ENCODE measurements at places on chromosomes 1 and 21.

DNA sequence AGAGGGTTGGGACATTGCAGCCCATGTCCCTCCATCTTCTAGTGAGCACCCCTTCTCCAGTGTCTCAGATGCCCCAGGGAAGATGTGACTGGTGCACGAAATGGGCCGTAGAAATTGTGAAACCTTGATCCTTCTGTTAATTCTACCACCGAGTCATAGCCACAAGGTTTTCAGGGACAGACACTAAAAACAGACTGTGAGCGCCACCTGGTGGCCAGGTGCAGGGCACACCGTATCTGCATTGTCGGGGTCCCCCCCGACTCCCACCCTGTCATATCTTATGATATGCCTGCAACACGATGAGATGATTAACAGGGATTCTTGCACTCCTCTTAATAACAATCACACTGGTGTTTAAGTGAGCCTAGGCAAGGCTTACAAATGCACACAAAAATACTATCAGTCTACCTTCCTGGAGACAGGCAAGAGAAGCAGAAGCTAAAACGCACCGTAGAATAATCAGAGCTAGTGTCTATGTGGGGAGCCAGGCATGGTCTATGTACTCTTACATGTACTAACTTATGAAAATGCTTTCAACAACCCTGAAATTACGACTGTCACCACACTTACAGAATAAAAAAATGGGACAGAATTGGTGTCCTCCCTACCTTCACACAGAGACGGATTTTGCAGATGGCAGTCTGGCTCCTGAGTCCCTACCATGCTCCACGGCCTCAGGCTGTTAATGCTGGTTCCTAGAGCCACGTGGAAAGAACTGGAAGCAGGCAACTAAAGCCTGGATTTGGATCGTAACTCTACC is 57.9 kb downstream of the FHAD1 start:
- DNase-seq, result peak; percentile 33

DNA sequence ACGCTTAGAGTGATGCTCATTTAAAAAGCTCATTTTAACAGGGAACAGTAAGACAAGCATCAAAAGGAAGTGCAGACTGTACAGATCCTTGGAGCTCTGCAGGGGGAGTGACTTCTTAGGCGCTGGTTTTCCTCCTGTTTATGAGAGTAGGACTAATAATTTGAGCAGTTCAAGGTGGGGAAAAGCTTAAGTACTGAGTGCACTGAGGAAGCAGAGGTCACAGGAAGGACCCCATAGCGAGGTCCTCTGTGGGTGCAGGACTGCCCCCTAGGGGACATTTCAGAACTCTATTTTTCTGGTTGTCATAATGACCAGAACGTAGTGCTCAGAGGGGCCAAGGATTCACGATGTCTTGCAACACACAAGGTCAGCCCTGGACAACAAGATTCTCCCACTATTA is 112.1 kb downstream of the HLCS start:
- DNase-seq, result peak; percentile 80

- DNase-seq, result no peak
Measured at GRCh38 chr1:16076865-16077238, 3.4 kb upstream of the FAM131C start.

- no peak for DNase-seq
Measured at GRCh38 chr1:222299524-222299923, 248.4 kb downstream of the HHIPL2 start.

- no peak for DNase-seq
Measured at GRCh38 chr1:29240986-29241385, 4.7 kb downstream of the PTPRU start.

GRCh38 chr1:17527036-17527914 is 12.2 kb upstream of the ARHGEF10L start:
- DNase-seq, result no peak

DNA sequence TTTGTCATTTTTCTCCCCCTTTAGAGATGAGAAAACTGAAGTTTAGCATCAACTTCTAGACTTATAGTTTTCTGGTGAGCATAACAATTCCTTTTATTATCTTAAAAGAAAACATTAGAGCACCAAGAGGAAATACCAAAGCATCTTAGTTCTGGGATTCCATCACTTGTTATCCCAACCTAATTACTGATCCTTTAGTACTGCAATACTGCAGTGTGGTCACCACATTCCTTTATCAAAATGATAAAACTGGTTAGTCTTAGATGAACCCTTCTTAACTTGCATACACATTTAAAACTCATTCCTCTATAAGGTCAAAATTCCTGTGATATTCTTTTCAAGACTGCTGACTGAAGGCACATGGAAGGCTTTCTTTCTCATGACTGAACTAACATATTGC is 23.1 kb downstream of the SOD1 start:
- no peak for DNase-seq

DNA sequence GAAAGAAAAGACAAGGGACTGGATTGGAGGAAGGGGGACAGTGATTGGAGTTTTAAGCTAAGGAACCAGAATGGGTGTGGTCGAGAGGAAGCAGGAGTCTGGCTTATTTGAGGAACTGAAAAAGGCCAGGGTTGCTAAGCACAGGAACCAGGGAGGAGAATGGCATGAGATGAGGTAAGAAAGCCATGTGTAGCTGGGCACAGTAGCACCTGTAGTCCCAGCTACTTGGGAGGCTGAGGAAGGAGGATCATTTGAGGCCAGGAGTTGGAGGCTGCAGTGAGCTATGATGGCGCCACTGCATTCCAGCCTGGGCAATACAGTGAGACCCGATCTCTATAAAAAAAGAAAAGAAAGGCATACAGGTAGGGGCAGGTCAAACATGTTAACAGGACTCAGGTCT is 8.1 kb upstream of the KHDRBS1 start:
- DNase-seq, result no peak

- no peak for DNase-seq
Measured at GRCh38 chr1:16386454-16387113, 19.5 kb downstream of the SZRD1 start.

- no peak for DNase-seq
Measured at GRCh38 chr1:55195521-55196233, 19.5 kb downstream of the USP24 start.

DNA sequence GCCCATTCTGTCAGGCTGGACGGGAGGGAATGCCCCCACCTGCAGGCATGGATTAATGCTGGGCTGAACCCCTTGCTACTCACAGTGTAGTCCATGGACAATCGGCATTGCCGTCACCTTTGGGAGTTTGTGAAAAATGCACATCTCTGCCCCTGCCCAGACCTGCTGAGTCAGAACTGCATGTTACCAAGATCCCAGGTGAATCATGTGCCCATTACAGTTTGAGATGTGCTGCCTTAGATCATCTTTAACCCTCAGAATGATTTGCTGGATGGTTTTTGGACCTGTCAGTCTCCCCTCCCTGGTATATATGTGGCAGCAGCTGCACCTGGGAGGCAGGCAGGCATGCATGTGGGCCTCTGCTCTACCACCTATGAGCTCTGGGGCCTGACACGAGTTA is 15.0 kb downstream of the HTR6 start:
- DNase-seq, result no peak

GRCh38 chr1:165897326-165898303 is 70.2 kb downstream of the UCK2 start:
- no peak for DNase-seq

DNA sequence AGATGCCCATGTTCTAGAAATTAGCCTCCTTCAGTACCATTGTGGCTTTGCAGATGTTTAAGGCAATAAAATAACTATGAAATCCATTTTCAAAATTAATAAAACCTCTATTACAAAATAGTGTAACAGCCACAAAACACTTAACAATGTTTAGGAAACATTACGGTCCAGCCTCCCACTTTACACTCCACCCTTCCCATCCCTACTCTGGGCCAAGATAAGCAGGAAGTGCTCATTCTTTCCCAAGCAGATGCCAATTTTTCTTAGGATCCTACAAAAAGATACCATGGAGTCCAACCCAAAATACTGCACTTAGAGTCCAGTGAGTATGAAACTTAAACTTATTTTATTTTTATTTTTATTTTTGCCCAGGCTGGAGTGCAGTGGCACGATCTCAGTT is 150.8 kb downstream of the NR5A2 start:
- DNase-seq, result no peak

DNA sequence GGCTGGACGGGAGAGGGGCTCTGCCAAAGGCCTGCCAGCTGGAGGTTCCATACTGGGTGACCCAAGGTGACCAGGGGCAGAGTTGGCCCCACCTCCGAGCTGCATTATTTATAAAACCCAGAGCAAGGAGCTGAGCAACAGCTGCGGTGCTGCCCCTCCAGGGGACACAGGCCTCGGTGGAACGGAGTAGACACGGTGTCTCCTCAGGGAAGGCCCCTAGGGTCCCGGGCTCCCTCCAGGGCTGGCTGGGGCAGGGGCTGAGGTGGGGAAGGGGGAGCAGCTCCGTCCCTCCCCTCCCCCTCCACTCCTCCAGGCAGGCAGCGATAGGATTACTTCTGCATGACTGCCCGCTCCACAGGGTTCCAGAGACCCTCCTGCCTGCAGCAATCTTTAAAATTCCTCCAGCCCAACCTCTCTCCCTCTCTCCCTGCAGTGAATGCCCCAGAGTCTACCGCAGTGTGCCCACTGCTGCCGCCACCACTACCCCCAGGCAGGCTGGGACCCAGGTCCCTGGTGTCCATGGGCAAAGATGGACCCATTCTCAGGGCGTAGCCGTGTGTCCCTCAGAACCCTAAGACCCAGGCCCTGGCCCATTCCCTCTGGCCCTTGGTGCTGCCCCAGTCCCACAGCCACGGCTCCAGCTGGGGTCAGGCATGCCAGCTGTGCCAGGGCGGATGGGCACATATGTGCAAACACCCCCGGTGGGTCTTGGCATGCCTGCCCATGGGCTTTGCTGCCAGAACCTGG is 10.8 kb downstream of the AHDC1 start:
- DNase-seq, result no peak

GRCh38 chr1:36699113-36699911 is 216.6 kb upstream of the CSF3R start:
- no peak for DNase-seq

GRCh38 chr1:89566761-89567174 is 42.1 kb downstream of the LRRC8B start:
- DNase-seq, result peak; percentile 77

DNA sequence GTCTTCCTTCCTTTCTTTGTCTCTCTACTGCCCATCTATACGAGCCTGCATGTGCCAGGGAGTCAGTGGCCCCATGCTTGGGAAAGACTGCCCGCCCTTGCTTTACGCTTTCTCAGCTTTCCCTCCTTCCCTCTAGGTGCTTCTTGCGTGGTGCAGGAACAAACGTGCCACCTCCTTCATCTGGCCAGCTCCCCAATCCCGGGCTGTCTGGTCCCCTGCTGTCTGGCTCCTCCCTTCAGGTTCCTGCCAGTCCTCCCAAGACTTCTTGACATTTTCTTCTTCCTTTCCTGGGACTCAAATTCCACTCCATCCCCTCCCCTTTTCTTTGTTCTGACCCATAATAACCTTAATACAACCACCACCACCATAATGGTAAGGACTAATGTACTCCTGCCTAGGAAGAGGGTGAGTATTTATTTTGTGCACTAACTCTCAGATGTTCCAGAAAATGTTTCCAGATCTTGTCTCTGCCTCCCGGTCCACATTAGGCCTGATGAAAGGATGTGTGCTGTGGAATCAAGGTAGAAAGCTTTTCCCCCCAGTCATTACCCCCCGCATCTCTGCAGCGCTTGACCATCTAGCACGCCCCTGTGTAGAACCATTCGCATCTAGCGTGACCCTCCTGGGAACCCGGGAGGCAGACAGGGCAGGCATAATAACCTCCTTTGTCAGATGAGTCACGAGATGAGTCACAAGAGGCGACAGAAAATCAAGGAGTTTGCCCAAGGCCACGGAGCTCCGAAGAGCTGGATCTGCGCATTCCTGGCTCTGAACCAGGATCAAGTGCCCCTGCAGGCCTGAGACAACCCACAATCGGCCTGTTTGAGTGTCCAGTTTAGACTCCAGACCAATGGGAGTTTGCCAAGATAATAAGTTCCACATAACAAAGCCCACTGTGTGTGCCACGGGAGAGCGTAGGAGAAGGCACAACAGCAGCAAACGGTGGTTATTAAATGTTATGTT is 60.1 kb upstream of the NEK2 start:
- peak; percentile 28 for DNase-seq

DNA sequence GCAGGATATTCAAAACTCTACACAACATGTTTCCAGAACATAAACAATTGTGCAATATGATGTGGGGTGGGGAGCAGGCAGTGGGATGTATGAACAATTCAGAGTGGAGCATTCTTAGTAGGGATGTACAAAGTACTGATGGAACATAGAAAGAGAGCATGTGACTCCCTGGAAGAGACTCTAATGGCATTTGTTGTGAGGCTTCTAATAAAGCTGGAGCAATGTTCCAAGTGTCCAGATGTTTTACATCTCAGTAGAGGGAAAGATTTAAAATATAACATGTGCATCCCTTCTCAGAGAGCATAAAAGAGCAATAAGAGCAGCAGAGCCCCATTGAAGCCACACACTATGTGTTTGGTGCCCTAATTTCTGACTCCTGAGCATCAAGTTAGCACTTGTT is 116.5 kb downstream of the BRINP2 start:
- no peak for DNase-seq

- DNase-seq, result no peak
Measured at GRCh38 chr1:33610391-33610790, 137.9 kb downstream of the ZSCAN20 start.

GRCh38 chr1:18934205-18935000 is 22.1 kb downstream of the IFFO2 start:
- no peak for DNase-seq

DNA sequence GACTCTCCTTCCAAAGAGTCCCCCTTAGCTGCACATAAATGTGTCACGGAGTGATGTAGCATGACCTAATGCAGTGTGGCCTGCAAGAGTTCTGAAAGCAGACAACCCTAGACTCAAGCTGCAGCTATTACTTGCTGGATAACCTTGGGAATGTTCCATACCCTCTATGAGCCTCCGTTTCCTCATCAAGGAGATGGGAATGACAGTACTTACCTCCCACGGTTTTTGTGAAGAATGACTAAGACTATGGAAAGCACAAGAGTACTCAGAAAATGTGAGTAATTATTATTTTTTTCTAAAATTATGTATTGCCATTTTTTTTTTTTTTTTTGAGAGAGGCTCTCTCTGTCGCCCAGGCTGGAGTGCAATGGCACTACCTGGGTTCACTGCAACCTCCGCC is 3.0 kb downstream of the TTC39A start:
- no peak for DNase-seq

GRCh38 chr1:182786223-182786994 is 3.2 kb upstream of the NPL start:
- DNase-seq, result peak; percentile 78

- DNase-seq, result no peak
Measured at GRCh38 chr21:34692458-34693020, 23.7 kb downstream of the CLIC6 start.

- DNase-seq, result no peak
Measured at GRCh38 chr1:87497380-87498203, 168.9 kb downstream of the LMO4 start.

GRCh38 chr1:10969267-10969970 is 43.0 kb upstream of the TARDBP start:
- peak; percentile 72 for DNase-seq

DNA sequence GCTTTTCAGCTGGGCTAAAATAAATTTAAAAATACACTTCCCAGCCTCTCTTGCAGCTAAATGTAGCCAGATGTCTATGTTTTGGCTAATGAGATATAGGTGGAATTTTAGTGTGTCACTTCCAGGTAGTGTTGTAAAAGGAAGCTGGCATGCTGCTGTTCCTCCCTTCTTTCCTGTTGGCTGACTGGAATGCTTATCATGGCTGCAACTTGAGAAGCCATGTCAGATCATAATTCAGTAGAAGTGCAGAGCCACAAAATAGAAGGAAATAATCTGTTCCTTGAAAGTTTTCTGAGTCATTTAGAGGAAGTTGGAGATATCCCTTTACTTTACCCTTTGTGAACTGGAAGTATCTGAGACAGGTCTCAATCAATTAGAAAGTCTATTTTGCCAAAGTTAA is 10.9 kb upstream of the RBM15 start:
- DNase-seq, result no peak

GRCh38 chr1:200850554-200850953 is 22.2 kb upstream of the GPR25 start:
- no peak for DNase-seq
